ENCODE measurements at places on chromosomes 1 and 21. TPM values are rescaled to one million over a fixed set of nuclear protein-coding genes. Genes with fewer than 3 reads are reported as not detected.

- H3K27me3 ChIP-seq: no peaks in the 10 kb centered on the region
- no peak overlapping the region for H3K4me3 ChIP-seq
- no peak for DNase-seq
- H3K4me1 ChIP-seq: no peaks in the 10 kb centered on the region
- no peak overlapping the region for H3K27ac ChIP-seq
Observed at GRCh38 chr1:201327687-201328240, 44.5 kb downstream of the PKP1 start.

Gene OR6K2
- total RNA-seq: not detected

DNA sequence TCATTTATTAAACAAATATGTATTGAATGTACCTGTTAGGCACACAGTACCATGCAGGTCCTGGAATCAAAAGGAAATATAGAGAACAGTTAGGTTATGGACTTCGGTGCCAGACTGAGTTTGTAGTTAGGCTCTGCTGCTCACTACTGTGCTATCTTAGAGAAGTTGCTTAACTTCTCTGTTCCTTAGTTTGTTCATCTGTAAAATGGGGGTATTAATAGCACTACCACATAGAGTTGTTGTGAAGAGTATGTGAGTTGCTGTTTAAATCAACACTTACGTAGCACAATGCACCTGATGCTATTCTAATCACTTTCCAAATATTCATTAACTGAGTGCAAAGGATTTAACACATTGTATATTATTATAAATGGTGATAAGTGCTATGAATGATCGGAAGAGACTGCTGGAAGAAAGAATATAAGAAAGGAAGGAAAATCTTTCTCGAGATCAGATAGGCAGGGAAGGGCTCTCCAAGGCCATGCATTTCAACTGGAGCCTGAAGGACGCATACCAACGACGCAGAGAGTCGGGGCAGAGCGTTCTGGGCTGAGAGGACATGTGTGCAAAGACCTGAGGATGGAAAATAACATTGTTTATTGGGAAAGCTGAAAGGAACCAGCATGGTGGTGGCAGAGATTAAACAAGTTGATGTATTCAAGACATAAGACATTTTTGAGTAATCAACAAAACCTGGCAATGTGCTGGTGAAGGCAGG, 3.5 kb upstream of the AKNAD1 start:
- no peaks in the 10 kb centered on the region for H3K36me3 ChIP-seq
- H3K27me3 ChIP-seq: peaks cover 20% of the 10 kb centered on the region
- DNase-seq: no peak

Gene MAP10
- 1.9 TPM for total RNA-seq

DNA sequence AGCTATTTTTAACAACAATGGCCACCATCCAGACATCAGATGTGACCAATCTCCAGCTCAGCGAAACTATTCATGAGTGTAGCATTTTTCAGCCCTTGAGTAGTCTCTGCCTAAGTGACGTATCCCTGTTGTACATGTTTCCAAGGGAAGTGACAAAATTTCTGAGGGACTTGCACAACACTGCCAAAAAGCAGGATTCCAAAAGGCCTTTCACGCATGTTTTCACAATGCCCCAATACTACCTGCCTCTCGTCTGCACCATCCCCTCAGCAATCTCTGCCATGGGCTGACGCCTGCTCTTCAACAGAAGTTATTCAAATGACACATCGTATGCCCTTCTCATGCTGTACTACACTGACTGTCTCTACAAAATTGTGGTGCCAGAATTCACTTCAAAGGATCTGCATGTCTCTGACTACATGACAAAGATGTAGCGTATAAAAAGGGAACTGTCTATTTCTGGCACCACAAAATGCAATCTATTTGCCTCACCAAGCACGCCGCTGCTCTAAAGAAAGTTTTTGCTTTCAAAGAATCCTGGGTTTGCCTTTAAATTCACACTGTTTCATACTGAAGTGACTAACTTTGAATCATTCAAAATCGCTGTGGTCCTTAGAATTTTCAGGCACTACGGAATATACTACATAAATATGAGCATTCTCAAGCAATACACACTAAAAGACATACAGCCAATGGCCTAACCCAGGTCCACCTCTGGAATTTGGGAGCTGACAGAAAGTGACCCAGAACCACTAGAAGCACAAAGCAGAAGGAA, 32.9 kb downstream of the JAK1 start:
- H3K36me3 ChIP-seq: peaks cover 8% of the 10 kb centered on the region
- no peak for DNase-seq
- H3K27me3 ChIP-seq: no peaks in the 10 kb centered on the region
- peak overlapping the region; percentile 42 for H3K27ac ChIP-seq
- peak overlapping the region; percentile 50 for H3K4me3 ChIP-seq
- H3K4me1 ChIP-seq: peaks cover 80% of the 10 kb centered on the region
